NT2/D1 (cell line): ENCODE measurements at places on chromosomes 3 and 15.

GRCh38 chr15:98731712-98732450 is 83.5 kb downstream of the IGF1R start:
- no peak for DNase-seq

- DNase-seq: no peak
Observed at GRCh38 chr15:79430901-79431635, 1.1 kb upstream of the MINAR1 start.

GRCh38 chr15:83970295-83970890 is 265.2 kb upstream of the GOLGA6L4 start:
- no peak for DNase-seq

- DNase-seq: no peak
Observed at GRCh38 chr3:155712008-155712407, 32.9 kb downstream of the PLCH1 start.

- no peak for DNase-seq
Observed at GRCh38 chr3:23372285-23372684, 169.2 kb downstream of the UBE2E2 start.

- DNase-seq: no peak
Observed at GRCh38 chr15:68312701-68313204, 35.2 kb downstream of the FEM1B start.

GRCh38 chr15:45387380-45388007 is 9.2 kb upstream of the GATM start:
- DNase-seq: no peak

DNA sequence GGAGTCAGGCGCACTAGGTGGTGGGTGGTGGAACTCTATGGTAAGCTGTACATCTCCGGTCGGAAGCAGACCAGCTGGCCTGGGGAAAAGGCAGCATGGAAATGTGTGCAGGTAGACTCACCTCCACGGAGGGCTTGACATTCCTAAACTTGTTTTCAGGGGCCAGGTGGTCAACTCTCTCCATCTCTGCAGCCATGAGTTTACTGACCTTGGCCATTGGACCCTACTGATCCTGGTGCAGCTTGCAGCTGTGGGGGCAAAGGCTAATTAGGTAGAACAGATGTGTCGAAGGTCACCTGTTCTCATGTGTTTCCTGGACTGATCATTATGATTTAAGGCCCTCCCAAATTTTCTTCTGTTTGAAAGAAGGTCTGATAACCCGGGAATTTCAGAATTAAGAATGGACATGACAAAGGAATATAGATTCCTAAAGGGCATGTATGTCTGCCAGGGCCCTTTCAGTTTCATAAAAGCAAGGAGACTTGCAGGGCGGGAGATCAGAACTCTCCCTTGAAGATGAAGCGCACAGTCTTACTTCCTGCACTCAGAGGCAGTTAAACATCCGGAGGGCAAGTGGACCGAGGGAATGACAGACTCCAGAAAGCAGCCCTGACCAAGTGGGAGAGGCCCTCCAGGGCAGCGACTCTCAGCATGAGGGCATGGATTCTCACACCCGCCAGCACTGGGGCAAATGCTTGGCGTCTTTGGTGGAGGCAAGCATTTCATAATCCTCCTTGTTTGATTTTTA is 56.1 kb upstream of the CMTM7 start:
- DNase-seq: no peak

GRCh38 chr3:126720596-126720995 is 16.6 kb downstream of the CHCHD6 start:
- DNase-seq: no peak
